CD4-positive, alpha-beta T cell treated with Interleukin-6 at 100 ng/mL for 8 hours (primary cell): ENCODE measurements at places on chromosomes 11 and 22.
A peak's percentile ranks its signal among the peaks of the same experiment; 100 is the strongest.

DNA sequence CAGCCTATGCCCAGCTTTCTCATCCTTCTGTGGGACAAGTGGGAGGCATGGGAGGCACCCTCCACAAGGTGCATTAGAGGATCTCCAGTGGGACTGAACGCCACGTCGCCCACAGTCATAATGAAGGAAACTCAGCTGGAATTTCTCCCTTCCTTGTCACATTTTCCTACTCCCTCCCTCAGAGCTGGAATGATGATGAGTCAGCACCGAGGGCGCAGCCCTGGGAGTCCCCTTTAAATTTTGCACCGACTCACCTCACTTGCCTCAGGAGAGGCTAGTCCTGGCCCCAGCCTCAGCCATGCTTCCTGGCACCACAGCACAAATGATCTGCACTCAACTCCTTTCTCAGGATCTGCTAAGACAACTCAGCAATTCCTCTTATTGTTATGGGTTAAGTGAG is 34.3 kb downstream of the DBX1 start:
- DNase-seq, result no peak

DNA sequence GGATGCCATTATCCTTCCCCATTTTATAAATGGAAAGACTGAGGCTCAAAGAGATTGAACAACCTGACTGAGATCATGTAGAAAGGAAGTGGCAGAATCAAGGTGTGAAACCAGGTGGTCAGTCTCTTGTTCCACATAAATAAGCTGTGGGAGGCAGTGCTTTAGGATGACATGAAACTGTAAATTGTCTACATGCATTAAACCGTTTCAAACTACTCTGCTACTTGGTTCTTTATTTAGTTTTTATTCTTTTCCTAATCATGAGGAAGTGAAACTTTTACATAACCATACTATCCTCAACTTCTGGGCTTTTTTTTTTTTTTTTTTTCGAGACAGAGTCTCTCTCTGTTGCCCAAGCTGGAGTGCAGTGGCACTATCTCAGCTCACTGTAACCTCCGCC is 34.9 kb downstream of the CADM1 start:
- DNase-seq, result no peak

DNA sequence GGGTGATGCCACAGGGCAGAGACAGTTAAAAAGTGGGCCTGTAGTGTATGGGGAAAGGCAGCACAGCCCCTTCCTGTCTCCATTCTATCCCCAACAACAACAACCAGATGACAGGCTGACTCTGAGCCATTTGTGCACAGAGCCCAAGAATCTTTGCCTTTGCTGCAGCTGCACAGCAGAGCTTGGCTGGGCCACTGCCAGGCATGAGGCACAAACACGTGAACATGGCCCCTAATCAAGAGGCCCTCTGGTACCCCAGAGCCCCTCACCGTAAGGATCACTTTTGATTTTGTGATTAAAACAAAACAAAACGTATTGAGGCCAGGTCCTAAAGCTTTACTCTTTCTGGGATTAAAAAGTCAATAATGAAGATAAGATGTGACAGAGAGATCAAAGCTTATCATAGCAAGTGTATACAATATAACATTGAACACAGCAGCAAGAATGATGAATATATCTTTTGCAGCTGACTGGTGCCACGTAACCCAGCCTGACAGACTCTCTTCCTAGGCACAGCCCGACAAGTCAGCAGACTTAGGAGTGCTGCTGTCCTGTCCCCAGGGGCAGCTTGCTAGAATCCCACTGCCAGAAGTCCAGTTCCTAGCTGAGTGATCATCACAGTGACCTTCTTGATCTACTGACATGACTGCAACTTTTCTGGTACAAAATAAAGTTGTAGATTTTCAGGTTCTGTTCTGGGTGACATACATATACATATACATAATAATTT is 117.8 kb downstream of the SERGEF start:
- DNase-seq, result no peak

DNA sequence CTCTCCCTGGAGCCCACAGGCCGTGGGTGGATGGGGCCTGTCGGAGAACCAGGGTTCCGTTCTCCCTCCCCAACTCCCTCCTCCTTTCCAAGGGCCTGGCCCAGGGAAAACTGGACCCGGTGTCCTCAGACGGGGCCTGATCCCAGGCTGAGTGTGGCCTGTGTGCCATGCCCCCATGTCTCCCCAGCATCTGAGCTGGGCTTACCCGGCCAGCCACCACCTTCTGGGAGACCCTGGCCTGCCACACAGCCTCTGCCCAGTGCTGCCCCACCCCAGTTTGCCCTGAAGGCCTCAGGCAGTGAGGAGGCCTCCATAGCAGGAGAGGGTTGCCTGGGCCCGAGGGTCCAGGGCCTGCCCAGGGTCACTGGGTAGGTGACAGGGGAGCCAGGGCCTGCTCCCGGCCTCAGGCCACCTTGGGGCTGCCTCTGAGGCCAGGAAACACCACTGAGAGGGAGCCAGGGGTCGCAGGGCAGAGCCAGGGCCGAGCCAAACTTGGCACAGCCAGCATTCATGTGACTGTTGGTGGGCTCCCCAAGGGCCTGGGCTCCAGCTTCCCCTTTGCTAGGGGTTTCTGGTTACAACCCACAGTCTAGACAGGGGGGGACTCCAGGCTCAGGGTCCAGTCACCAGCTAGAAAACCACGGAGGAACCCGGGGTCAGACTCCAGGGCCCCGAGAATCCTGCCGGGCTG is 590 bp upstream of the IFITM10 start:
- DNase-seq, result no peak

DNA sequence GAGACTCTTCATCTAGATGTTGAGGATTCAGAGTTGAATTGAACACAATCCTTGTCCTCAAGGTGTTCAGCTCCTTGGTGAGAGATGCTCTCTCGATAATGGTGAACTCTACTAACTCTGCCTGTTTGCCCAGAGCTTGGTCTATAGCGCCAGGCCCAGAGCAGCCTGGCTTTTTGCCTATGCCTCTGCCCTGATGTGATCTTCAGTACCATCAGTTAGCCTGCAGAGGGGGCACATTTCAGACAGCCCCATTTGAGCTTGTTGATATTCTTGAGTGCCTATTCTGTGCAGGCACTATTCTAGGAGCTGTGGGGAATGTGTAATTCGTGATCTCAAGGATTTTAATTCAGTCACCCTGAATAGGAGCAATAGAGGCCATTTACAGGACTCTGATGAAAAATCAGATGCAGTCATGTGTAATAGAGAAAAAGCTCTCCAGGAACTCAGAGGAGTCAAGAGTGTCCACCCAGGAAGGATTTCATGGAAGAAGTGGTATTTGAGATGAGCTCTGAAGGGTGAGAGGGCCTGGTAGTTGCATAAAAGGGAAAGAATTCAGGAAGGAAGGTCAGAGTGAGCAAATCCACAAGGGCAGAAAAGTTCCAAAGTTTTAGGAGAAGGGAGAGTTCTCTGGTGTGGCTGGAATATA is 19.3 kb downstream of the GTPBP1 start:
- DNase-seq, result peak; percentile 43

DNA sequence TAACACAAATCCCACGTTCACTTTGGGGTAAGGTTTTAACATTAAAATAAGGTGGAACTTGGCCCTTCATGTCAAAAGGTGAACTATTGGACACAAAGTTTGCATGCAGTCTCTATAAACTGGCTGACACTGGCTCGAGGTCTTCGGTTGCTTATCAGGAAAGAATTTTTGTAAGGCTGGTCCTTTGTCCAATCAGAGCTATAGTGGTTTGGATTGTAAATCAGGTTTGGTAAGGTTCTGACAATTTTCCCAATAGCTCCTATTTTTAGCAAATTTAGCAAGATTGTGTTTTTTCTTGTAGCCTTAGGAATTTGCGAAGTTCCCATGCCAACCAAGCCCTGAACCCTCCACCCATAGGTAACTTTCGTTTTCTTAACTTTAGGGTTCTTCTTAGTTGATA is 17.6 kb upstream of the MED17 start:
- no peak for DNase-seq

DNA sequence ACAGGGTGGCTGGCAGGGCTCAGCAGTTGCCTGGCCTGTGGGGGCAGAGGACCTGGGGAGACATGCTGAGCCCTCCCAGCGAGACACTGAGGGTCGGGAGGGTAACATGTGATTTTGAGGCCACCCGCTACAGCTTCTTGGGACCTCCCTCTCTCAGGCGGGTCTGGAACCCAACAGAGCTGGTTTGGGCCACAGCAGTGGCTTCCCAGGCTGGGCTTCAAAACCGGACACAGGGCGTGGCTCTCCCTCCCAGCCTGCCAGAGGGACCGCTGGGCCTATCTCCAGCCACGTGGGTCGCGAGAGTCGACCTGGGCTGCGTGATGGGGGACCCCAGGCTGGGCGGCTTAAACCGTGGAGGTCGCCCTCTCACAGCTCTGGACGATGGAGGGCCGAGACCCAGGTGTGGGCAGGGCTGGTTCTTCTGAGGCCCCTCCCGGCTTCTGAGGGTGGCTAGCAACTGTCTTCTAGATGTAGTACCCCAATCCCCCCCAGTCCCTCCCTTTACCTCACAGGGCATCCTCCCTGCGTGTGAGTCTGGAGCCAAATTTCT is 91.7 kb downstream of the KCNQ1 start:
- no peak for DNase-seq

DNA sequence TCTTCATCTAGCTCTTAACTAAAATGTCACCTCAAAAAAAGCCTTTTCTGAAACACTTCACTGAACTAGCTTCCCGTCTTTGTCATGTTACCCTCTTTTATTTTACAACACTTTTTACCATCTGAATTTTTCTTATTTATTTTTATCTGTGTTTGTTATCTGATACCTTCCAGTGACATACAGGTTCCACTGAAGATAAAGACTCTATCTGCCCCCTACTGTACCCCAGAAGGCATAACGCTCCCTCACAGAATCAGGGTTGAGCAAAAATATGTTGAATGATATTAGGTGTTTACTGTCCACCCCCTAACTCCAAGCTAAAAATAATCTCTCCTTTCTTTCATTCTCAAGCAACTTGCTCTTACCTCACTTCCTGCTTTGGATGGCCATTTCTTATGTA is 654.2 kb downstream of the NELL1 start:
- no peak for DNase-seq

DNA sequence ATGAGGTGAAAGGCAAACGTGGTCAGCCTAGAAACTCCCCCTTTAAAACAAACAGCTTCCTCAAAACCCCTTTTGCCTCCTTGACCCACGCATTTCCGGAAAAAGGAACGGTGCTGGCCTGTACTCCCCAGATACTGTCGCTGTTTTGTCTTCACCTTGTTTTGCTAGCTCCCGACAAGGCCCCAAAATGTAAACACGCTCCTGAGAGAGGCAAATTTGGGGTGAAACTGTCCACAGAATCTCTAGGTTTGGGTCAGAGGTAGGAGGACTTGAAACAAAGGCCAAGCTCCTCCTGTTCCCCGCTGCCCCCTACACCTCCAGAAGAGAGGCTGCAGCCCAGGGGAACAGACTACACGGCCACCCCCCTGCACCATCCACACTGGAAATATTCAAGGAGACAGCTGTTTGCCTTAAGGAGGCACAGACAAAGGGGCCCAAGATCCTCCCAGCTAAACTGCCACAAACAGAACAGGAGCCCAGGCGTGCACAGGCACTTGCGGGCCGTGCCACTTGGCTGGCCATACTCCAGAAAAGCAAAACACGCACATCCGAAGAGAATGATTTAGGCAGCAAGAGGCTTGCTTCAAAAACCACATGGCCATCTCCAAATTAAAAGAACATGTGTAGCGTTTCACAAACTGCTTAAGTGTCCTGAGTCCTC is 160.5 kb upstream of the GRK3 start:
- DNase-seq, result no peak

DNA sequence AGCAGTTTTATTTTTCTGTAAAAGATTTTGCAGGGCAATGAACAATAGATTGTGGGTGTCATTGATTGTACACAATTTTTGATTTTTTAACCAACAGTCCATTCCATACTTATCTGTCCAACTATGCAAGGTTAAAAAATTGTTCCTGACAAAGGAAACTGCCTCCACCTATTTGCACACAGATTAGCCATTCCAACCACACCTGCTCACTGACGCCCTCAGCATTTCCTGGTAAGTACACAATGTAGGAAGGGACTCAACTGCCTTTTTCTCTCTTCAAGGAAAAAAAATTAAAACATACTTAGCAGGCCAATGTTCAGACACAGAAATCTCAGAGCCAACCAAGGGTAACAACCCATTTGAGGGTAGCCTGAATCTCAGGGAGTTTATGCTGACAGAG is 4.3 kb upstream of the FUT4 start:
- DNase-seq, result no peak

DNA sequence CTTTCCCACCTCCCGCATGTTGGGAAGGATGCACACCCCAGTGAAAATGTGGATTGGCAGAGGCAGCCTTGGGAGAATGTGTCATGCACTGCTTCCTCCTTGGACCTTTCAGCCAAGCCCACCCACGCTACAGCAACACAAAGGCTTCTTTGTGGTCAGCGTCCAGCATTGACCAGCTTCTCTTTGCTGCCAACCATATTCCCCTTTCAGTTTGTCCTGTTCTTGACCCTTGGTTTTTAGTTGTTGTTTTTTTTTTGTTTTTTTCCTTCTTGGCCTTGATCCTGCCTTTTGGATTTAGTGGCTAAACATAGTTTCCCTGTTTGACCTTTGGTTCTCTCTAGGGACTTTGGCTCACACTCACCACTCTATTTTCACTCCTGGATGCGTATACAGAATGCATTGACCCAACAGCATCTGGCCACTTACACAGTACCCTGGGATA is 573.6 kb downstream of the INSC start:
- DNase-seq, result no peak

DNA sequence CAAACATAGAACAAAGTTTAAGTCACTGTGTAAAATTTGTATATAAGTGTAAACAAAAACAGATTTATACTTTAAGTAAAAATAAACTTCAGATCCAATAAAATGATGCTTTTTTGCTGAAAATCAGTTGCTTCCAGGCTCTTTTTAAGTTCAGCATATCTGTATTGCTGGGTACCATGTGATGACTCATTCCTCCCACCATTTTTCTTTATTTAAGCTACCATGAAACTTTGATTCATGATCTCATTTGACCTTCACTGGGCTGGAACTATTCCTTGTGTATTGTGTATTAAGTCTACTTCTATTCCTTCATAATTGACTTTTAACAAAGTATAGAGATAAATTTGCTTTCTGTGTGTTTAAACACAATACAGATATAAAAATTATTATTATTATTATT is 46.3 kb upstream of the RRM1 start:
- no peak for DNase-seq

DNA sequence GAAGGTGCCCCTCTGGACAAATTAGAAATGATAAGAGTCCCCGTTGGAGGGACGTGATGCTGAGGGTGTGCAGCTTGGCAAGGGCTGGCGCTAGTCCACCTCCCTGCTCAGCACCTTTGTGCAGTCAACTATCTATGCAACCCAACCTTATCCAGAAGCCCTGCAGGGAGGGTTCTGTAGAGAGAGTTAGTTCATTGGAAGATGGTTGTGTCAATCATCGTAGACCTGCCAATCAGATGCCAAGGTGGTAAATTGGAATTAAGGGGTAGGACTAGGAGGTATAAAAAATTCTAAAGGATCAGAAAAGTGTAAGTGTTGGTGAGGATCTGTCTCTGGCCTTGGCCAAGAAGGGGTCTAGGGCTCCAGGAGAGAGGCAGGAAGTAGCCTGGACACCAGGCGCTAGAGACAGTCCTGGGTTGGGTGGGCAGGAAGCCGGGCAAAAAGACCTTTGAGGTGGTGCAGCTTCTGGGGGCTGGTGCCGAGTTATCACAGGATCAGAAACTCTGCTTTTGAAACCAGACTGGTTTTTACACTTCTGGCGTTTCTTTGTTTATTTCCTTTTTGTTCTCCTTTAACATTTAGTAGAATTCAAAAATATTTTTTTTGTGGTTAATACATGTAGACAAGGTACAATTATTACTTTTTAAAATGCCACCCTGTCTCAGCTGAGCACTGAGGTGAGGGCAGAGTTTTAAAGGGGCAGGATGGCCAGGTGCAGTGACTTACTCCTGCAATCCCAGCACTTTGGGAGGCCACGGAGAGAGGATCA is 1.6 kb downstream of the C1QTNF6 start:
- DNase-seq, result peak; percentile 67
